ENCODE measurements at places on chromosomes 2 and 18.

DNA sequence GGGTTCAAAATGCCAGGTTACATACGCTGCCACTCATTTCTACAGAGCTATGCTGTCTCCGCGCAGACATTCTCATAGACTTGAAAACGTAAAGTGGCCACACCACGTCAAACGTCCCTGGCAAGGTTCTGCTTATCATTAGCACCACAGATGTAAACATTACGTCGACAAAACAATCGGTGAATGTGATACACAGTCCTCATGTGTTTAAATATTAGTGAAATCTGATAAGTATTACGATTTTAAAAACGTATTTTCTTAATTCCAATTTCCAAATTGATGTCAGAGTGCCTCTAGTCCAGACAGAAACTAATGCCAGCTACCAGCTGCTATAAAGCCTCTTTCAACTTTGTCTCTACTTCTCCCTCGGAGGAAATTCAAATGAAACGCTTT is 1.2 kb downstream of the STK17B start:
- DNase-seq, result no peak

DNA sequence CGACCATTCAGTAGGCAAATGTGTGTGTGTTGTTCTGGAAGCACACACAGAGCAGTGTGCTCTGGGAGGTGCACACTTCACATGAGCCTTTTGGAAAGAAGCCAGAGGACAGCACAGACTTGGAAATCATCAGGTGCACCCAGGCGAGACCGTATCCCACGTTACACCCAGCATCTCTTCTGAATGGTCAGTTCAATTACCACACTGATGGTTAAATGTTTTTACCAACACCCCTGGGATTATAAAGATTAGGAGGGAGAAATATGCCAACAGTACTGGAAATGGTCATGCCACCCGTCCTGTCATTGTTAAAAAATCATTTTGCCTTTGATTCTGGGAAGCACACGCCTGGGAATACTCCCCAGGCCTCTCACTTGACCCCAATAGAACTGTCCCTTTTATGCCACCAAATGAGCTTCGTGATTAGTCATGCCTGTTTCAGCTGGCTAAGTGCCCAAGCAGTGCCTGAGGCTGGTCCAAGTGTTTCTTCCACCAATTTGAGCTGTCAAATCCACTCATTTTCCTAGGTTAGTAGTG is 183.7 kb downstream of the NRP2 start:
- no peak for DNase-seq

DNA sequence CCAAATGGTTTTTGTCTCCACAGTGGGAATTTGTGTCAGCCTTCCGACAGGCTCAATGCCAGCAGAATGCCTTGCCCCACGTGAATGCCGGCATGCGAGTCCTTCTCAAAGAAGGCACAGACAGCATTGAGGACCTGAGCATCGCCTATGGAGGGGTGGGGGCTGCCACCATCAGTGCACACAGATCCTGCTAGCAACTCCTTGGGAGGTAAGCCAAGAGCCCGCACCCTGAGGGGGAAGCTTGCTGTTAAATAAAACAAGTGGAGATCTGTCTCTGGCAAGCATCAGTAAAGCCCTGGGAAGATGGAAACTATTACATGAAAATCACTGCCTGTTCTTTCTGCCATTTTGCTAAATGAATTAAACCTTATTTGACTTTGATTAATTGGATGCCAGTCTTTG is 67.5 kb upstream of the BZW1 start:
- DNase-seq, result no peak

DNA sequence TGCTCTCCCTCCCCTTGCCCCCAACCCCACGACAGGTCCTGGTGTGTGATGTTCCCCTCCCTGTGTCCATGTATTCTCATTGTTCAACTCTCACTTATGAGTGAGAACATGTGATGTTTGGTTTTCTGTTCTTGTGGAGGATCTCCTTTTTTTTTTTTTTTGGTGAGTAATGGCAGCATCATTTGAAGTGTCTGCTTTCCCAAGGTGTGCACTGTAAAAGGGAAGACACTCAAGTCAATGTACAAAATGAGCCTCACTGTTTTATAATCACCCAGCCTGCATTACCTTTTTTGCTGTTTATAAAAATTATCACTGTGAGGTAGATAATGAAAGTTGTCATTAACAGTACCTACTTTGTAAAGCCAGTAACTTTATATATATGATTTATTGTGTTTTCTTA is 56.9 kb downstream of the INSIG2 start:
- DNase-seq, result no peak

DNA sequence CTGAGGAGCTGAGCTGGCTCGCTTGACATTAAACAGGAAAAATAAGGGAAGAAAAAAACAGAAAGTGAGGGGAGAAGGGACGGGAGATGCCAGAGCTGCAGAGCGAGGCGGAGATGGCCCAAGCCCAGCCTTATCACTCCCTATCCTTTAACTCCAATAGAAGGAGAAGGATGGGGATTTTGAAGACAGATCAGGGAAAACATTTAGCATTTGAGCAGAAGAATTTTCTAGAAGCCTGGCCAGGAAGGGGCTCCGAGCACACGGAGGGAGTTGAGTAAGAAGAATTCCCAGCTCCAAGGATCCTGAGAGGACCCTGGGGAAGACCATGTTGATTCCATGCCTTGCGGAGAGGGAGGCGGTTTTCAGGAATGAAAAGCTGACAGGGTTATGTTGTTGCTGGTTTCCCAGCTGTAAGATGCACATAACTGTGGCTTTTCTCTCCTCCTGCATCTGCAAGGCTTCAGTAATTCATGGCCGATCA is 35.6 kb downstream of the TWIST2 start:
- DNase-seq, result no peak

DNA sequence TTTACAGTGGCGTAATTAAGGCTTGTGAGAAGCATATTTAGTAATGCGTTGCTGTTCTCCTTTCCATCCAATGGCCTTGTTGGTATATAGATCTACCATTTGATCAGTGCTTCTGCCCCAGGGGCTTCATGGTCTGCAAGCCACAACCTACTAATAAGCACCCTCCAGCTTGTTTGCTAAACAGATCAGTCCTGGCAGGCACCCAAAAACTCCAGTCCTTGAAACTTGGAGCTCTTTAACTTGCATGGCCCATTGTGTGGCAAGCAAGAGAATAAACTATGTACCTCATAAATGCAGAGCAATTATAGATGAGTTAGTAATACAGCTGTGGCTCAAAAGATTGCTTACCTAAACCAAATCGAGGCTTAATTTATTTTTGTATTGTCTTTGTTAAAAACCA is 158.5 kb downstream of the FTCDNL1 start:
- no peak for DNase-seq

DNA sequence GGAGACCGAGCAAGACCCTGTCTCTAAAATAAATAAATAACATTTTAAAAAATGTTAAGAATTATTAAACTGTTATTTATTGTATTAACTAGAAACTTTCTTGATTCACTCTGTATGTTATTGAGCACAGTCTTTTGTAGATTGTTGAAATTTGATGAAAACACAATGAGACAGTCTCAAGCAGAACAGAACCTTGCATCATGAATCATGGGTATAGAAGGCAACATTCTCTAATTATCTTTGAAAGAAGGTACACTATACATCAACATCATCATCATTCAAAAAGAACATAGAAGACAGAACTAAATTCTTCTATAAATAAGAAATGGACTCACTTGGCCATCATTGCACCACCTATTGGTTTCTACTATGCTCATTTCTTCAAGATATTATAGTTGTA is 67.7 kb downstream of the SLC8A1 start:
- no peak for DNase-seq

- no peak for DNase-seq
These were observed 43.6 kb upstream of the MAP2 start for GRCh38 chr2:209380293-209380692.

DNA sequence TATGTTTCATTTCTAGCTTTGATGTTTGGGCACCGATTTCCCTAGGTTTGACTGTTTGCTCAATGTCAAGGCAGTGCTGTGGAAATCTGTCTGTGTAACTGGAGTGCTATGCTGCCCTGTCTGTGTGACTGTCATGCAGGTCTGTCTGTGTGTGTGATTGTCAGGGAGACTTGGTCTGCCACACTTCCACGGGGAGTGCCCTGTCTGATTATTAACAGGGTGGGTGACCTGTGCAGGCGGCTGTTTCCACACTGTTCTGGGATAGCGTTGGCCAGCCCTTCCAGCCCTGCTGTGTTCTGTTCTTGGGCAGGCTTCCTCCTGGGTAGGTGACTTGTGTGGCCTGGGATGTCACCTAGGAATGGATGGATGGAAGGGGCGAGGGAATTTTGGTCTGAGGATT is 85.3 kb downstream of the FHOD3 start:
- no peak for DNase-seq

DNA sequence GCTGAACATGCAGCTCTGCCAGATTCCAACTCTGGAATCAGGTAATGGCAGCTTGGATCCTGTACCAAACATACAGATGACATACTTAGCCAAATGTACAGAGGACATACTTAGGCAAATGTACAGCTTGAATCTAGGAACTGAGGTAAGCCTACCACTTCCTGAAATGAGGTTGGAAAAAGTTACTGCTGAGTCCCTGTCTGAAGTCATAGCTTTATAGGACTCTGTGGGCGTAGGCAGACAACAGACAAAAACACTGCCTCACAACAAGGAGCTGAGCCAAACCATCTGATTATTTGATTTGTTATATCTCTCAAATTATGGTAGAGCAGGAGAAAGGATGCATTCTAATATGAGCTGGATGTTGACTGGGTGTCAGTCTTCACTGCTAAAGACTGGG is 290.2 kb upstream of the TCF4 start:
- DNase-seq, result no peak

DNA sequence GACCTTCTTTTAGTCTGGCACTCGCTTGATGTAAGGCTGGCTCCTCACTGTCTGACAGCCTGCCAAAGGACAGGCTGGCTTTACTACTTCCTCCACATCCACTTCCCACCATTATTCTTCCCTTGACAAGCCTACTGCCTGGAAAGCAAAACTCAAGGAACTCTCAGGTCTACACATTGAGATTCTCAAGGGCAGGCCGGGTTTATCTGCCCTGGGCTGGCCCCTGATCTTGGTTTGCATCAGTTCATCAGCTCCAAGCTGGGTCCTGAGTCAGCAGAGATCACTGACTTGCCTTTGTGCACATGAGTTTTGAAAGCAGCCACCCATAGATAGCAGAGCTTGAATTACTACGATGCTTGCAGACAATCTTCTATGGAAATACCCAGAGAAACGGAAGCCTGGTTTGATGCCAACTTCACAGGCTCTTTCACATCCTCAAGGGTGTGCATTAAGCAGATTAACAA is 53.9 kb downstream of the KCTD18 start:
- no peak for DNase-seq

- DNase-seq, result no peak
These were observed 453.9 kb upstream of the TRIB2 start for GRCh38 chr2:12262681-12263436.

GRCh38 chr2:73087311-73087710 is 15.8 kb upstream of the SFXN5 start:
- no peak for DNase-seq

DNA sequence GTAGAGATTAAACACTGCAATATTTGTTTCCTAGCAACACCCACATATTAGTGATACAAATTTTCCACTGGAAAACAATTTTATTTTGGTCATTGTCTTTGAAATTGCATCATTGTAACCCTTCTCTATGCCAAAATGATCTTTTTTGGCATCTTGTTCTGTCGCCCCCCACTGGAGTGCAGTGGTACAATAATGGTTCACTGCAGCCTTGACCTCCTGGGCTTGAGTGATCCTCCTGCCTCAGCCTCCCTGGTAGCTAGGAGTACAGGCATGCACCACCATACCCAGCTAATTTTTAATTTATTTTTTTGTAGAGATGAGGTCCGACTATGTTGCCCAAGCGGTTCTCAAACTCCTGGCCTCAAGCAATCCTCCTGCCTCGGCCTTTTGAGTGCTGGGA is 117.4 kb downstream of the PIK3C3 start:
- DNase-seq, result no peak

- no peak for DNase-seq
These were observed 37.9 kb downstream of the LYPD1 start for GRCh38 chr2:132632000-132632649.

- DNase-seq, result no peak
These were observed 12.1 kb downstream of the LRRTM1 start for GRCh38 chr2:80292474-80292873.

DNA sequence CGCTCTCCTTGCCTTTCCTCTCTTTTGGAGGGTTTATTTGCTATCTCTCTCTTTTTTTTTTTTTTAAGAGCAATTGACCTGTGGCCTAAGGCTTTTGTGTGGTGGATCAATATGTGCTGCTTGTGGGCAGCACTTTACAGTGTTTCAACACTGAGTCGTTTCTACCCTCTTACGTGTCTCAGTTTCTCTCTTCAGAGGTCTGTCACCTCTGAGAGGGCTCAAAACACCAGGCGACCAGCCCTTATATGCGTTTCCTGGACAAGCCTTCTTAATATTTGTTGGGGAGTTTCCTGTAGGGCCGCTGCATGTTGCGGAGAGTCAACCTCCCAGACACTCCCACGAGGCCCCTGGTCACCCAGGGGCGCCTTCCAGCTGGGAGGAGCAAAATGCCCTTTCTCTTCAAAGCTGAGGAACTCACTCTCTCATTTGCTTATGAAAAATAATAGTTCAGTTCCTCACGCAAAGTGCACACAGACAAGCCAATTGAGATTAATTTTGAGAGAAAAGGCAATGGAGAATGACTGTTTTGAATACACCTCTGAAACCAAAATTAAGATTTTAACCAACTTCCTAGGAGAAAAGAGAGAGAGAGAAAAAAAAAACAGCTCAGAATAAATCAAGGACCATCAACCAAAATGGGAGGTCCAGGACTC is 96.3 kb upstream of the B3GNT2 start:
- DNase-seq, result no peak

DNA sequence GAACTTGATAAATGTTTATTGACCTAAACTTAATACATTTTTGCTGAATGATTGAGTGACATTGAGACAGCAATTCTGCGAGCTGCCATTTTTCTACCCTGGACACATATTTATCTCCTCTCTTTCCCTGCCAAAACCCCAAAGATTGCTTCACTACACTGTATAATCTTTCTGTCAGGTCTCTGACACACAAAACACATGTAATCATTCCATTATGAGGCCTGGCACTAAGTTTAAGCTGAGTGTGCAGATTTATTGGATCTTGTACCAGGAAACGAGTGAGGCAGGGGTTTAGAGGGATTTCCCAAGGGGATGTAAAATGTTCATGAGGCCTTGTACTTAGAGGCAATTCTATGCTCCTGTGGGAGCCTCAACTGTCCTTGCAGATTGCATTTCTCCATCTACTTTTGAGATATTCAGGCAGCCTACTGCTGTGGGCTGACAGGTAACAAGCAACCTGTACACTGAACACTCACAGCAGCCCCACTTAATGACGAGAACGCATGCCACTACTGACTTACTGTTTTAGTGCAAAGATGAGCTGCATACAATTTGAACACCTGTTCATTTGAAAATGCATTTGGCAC is 13.7 kb upstream of the OSR1 start:
- DNase-seq, result no peak

DNA sequence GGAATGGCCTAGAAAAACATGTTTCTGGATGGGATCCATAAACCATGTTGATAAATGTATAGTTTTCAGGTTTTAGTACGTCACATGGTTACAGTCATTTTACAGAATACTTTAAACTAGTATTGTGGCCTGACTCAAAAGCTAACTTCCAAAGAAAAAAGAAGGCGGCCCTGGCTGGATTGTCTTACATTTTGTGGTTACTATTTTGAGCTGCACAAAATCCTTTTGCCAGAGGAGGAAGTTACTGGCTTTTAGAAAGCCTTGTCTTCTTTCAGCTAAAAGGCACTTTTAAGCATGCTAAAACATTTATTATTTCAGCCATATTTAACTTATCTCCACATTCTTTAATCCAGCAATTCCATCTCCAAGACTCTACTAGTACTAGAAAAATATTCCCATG is 227.9 kb downstream of the CDH2 start:
- DNase-seq, result no peak

- no peak for DNase-seq
These were observed 113.5 kb upstream of the NDUFV2 start for GRCh38 chr18:8989017-8989416.

All from mesenteric fat pad (tissue), 1 donor.